ENCODE measurements at places on chromosomes 16 and 17. TPM values are rescaled to one million over a fixed set of nuclear protein-coding genes. Genes with fewer than 3 reads are reported as not detected.

Gene ABCA6
- not detected for total RNA-seq

Gene CCDC102A
- total RNA-seq = 8.5 TPM

Gene C16orf92
- not detected for total RNA-seq

Gene TBX6
- 0.25 TPM for total RNA-seq

Gene FAM171A2
- total RNA-seq = 3.7 TPM

Gene PHLPP2
- total RNA-seq = 10.7 TPM

Gene THUMPD1
- total RNA-seq = 21.9 TPM

Gene GRN
- total RNA-seq = 235 TPM

Gene KIF19
- not detected for total RNA-seq

Gene RHBDF1
- total RNA-seq = 26.3 TPM

Gene RSKR
- total RNA-seq = 2.5 TPM

Gene CSF3
- total RNA-seq = 0.42 TPM

Gene CLEC19A
- 0.11 TPM for total RNA-seq

Gene ANKRD40CL
- total RNA-seq = not detected

Gene TMEM100
- total RNA-seq = not detected

Gene CDRT15
- total RNA-seq = not detected

Gene CLEC18C
- total RNA-seq = not detected

Gene COASY
- total RNA-seq = 124 TPM

Gene NFATC2IP
- total RNA-seq = 27.3 TPM

Gene UNC119
- 26.8 TPM for total RNA-seq

Gene EIF4A3
- total RNA-seq = 211 TPM

Gene CLEC10A
- total RNA-seq = not detected

Gene SALL1
- 0.09 TPM for total RNA-seq

Gene RNF222
- not detected for total RNA-seq

All from A549 treated with GW870086 at 1 μM for 4 hours (cell line).